Midbrain (tissue), 1 donor: ENCODE measurements at places on chromosomes 13 and 19.

DNA sequence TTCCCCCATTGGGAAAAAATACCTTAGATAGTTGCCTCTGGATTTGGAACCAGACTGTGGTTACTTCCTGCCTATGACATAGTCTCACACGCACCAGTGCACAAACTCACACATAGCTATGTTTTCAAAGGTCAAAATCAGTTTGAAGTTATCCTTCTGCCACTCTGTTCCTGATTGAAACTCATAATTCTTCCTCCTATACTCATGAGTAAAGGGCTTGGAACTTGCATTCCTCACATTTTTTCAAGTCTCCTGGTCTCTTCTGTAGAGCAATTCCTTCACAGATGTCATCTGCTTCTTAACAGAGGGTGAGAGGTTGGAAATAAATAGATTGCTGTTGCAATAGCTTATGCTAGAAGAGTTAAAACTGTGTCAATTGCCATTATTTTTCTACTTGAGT, 18.6 kb upstream of the POSTN start:
- no peak for DNase-seq

DNA sequence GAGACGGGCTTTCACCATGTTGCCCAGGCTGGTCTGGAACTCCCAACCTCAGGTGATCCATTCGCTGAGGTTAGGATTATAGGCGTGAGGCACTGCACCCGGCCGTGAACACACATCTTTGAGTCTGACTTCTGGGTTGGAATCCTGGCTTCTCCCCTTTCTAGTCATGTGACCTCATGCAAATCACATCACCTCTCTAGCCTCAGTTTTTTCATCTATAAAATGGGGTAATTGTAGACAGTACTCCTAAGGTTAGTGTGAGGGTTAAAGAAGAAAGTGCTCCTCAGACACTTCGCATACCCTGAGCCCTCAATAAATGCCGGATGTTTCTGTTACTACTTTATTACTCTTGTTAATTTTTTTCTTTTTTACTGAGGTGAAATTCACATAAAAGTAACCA, 55.4 kb downstream of the KCNC3 start:
- no peak for DNase-seq

- DNase-seq: no peak
Observed at GRCh38 chr19:1073063-1073955, 6.3 kb downstream of the ARHGAP45 start.

DNA sequence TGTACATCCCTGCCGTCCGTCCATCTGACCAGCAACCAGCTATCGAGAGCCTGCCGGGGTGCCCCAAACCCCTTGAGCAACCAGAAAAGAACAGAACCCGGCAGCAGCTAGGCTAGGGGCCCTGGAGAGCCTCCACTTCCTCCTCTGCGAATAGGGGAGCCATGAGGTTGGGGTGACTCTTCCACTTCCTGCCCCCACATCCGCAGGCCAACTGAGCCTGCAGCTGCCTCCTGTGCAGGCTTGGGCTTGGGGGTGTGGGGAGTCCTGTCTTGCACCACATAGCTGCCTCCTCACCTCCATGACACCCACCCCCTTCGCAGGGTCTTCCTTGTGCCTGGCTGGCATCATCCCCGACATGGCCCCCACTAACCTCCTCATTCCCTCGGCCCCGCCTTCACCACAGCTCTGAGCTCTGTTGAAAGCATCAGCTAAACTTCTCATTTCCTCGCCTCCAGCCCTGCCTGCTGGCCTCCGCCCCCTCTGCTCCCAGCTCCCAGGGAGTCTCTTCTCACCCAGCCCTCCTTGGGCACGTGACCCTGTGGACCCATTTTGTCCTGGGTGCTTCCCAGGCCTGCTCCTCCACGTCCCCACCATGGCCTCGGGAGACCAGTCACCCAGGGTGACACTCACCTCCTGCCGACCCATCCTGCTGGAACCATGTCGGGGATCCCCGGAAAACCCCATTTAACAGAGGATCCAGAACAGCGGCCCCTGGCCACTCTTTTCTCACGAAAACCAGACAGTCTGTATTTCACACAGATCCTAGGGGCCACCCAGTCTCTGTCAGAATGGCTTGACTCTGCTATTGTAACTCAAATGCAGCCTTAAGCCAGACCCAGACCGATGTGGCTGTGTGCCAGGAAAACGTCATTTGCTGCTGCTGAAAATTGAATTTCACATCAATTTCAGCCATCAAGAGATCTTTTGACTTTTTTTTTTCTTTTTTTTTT, 50.4 kb downstream of the MYO9B start:
- peak; percentile 41 for DNase-seq

GRCh38 chr13:48318377-48318811, 14.8 kb downstream of the RB1 start:
- no peak for DNase-seq

GRCh38 chr19:45947926-45948325, 25.7 kb downstream of the NOVA2 start:
- no peak for DNase-seq

- no peak for DNase-seq
Observed at GRCh38 chr13:90443268-90443667, 904.2 kb upstream of the MIR17HG start.

- DNase-seq: no peak
Observed at GRCh38 chr13:85013006-85013405, 786.2 kb downstream of the SLITRK6 start.

DNA sequence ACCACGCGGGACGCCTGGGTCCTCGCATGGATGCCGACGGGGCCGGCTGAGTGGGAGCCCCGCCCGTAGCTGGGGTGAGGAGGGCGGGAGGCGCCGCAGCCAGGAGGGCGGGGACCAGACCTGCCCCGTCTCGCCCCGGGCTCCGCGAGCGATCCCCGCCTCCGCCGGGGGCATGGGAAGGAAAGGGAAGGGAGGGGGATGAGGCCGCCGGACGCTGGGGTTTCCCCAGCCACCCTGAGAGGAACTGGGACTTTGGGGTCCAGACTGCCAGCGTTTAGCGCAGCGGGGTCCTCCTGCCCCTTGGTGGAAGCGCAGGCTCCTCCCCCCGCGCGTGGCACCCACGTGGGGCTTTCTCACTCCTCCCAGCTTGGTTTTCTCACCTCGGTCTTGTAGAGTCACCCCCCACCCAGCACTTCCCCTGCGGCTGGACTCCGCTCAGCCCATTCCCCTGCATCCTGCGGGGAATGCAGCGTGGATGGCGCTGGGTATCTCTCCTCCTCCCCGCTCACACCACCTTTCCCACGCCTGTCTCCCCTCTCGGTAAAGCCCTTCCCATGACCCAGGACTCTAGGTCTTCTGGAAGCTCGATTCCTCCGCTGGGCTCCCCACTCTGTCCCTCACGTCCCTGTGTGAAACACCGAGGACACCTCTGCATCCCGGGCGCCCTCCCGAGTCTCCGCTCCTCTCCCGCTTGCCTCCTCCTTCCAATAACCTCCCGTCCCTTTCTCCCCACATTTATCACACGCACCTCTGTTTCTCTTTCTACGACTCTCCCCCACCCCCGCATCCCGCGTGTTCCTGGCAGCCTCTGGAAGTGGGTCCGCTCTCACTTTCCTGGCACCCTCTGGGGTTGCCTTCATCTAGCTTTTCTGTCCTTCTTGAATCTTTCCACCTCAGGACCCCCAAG, 2.1 kb downstream of the TGFB1 start:
- DNase-seq: peak; percentile 42

DNA sequence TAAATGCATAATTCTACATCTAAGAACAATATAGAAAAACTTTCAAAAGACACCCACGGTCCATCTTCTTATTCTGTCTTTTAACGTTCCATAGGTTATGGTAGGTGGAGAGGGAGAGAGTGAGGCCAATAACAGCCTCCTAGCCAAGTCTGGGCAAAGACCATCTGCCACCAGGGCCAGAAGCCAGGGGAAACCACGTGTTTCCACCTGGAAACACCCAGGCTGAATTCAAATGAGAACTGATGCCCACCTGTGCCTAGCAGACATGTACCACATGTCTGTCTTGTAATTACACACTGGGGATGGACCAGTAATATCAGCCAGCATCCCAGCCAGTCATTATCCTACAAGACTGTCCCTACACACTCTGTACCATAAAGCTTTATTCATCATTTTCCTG, 1573.1 kb downstream of the EFNB2 start:
- no peak for DNase-seq

DNA sequence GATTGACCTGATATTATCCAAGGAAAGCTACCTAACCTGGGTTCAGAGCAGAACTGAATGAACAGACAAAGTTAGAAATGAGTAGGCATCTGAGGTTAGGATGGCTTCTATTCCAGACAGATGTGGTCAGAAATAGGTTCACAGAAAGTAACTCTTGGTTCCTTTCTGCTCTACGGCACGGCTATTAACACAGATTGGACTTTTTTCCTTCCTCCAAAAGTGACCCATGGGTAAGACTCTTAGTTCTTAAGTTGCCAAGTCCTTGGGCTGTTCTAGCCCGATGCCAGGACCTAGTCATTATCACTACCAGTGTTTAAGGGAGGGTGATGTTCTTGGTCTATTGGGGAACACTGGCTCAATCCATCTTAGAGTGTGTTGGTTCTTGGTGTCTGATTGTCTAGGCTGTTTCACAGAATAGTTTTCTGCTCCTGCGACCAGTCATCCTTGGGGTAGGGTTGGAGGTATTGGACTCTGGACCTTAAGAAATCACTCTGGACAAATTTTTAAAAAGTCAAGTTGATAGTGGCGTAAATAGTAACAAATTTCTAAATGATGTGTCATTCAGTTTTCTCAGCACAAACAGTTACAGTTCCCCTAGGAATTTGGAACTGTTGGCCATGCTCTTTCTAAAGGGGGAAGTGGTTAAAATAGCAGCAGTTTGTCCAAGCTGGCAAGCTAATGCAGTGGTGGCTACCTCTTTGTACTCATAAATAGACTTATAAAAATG, 60.1 kb upstream of the MYCBP2 start:
- DNase-seq: peak; percentile 3

DNA sequence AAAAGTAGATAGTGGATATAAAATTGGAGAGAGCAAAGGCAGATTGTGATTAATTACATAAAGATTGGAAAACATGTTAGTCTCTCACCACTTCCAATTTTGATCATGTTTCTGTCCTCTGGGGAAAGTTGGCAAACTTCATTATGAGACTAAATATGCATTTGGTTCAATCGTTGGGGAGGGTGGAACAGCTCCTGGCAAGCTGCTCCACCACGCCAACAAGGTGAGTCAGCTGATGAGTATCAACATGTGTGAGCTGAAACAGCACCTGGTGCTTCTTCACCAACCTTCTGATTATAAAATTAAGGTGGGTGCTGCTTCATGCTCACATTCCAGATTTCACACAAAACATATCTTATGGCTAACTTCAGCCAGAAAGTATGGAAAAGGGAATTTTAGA, 1784.6 kb downstream of the SLITRK5 start:
- DNase-seq: no peak

DNA sequence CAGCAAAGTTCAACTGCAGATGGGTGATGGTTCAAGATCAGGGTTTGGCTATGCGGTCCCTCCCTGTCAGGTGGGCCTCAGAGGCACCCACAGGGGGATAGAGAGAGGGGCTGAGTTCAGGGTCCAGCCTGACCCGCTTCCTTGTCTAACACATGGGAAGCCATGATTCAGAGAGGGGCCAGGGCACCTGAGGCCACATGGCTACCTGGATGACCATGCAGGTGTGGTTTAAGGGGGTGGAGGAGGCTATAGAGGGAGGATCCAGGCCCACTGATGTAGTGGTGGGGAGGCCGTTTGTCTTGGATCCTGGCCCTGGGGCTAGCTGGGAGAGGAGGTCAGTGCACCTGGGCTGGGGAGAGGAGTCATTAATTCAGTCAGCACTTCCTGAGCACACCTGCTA, 56.7 kb downstream of the ZNF536 start:
- DNase-seq: no peak

- DNase-seq: no peak
Observed at GRCh38 chr19:18392926-18393325, 4.5 kb downstream of the LRRC25 start.

GRCh38 chr13:36533806-36534205, 101.5 kb downstream of the CCNA1 start:
- no peak for DNase-seq

DNA sequence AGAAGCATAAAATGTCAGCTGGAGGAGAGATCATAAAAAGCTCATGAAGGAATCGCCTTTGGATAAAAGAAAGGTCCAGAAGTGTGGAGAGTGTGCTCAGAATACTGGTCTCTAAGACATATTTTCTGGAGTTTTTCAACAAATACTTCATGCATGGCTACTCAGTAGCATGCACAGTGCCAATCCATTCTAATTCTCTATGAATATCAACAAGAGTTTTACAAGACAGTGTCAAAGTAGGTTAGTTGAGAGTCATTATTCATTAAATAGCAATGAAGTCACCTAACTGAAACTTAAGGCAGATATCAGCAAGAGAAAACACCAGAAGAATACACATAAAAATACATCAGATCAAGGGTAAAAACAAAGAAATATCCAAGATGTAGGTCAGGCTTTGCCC, 1243.2 kb upstream of the SLC10A2 start:
- no peak for DNase-seq

DNA sequence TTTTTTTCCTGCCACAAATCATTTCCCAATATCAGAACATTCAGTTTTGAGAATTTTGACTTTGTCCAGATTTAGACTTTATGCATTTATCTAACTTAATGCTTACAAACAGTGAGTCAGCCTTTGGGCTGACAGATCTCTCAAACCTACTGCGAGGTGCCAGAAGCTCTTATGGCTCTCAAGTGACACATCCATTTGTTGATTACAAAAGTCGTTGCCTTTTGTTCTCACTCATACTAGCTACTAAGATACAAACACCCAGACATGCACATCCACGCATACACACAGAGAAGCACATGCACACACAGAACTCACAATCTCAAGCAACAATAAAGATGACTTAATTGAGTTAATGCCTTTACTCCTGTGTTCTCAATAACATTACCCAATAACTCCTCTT, 1147.5 kb downstream of the DIAPH3 start:
- no peak for DNase-seq

DNA sequence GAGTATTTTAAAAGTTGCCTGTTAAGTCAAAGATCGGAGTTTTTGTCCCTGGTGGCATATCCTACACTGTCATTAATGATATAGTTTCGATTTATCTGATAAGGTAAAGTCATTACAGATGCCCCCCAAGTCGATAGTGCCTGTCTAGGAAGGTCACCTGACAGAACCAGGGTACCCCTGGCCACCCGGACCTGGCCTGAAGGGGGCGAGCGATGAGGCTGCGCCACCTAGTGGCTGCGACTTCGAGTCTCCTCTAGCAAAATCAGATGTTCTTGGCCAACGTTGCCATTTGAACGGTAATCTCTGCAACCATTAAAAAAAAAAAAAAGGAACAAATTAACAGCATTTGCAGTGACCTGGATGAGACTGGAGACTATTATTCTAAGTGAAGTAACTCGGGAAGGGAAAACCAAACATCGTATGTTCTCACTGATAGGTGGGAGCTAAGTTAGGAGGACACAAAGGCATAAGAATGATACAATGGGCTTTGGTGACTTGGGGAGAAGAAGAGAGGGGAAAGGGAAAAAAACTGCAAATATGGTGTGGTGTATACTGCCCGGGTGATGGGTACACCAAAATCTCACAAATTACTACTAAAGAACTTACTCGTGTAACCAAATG, 565.1 kb downstream of the LIG4 start:
- peak; percentile 52 for DNase-seq

GRCh38 chr13:27658546-27658945, 36.9 kb downstream of the POLR1D start:
- DNase-seq: no peak
